ENCODE measurements at places on chromosomes 2 and 18. TPM values are rescaled to one million over a fixed set of nuclear protein-coding genes. Genes with fewer than 3 reads are reported as not detected.

The POTEE gene
- total RNA-seq = under 0.01 TPM

The STAT4 gene
- 9.2 TPM for total RNA-seq

The PCGF1 gene
- total RNA-seq = 39.0 TPM

The PROM2 gene
- total RNA-seq = 101 TPM

The LINC00305 gene
- total RNA-seq = not detected

The GALNT3 gene
- total RNA-seq = 92.9 TPM

Data from nasal cavity respiratory epithelium epithelial cell of viscerocranial mucosa (primary cell).